ENCODE measurements at places on chromosomes 2 and 18.

DNA sequence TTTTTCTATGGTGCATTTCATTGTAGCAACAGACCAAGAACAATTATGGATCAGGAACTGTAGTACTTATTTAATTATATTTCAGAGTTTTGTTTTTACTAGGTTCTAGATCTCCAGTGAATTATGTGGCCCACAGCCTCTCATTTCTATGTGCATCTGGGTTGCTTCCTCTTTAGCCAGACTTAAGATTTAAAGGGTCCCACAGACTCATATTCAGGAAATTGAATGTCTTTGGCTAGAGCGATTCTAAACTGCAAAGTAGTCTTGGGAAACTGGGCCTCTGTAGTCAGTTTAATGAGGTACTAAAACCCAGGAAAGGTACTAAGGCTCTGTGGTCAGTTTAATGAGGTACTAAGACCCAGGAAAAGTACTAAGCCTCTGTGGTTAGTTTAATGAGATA is 94.4 kb downstream of the LYPD6B start:
- H3K4me3 ChIP-seq = no peak overlapping the region
- no peaks in the 10 kb centered on the region for H3K36me3 ChIP-seq
- H3K27me3 ChIP-seq = no peaks in the 10 kb centered on the region
- no peak for DNase-seq
- no peaks in the 10 kb centered on the region for H3K4me1 ChIP-seq
- no peak overlapping the region for H3K27ac ChIP-seq

DNA sequence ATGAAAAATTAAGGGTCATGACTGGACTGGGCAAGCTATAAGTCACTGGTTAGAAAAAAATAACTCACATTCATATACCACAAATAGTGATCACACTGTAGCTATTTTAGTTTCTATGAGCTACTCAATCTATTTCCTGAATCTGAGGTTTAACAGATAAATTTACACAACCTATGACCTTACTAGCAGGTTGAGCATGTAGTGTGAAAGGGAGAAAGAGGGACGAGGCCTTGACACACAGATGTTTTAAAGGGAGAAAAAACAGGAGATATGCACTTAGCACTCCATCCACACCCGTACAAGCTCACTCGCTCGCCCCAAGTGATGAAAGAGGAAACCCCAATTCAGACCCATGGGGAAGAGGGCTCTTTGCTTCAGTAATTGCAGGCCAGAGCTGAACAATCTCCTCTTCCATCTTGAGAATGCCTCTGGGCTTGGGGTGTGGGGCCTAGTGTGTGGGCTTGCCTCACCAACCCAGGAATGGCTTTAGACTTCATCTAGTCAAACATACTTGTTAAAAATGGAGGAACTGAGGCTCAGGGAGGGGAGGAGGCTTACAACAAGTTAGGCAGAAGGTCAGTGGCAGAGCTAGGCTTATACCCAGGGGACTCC is 10.7 kb downstream of the CYRIA start:
- no peak overlapping the region for H3K4me3 ChIP-seq
- no peak for DNase-seq
- H3K27me3 ChIP-seq = no peaks in the 10 kb centered on the region
- peak overlapping the region; percentile 30 for H3K27ac ChIP-seq
- peaks cover 8% of the 10 kb centered on the region for H3K4me1 ChIP-seq

GRCh38 chr2:7333960-7334493 is 416.8 kb downstream of the RNF144A start:
- no peak overlapping the region for H3K27ac ChIP-seq
- H3K36me3 ChIP-seq = no peaks in the 10 kb centered on the region
- DNase-seq = no peak
- H3K27me3 ChIP-seq = no peaks in the 10 kb centered on the region
- no peaks in the 10 kb centered on the region for H3K4me1 ChIP-seq
- H3K4me3 ChIP-seq = no peak overlapping the region

GRCh38 chr2:12416600-12416999 is 300.1 kb upstream of the TRIB2 start:
- H3K27ac ChIP-seq = no peak overlapping the region
- H3K36me3 ChIP-seq = no peaks in the 10 kb centered on the region
- no peaks in the 10 kb centered on the region for H3K27me3 ChIP-seq
- DNase-seq = peak; percentile 75
- H3K4me3 ChIP-seq = no peak overlapping the region
- H3K4me1 ChIP-seq = no peaks in the 10 kb centered on the region

GRCh38 chr2:171389780-171390179 is 44.0 kb downstream of the METTL8 start:
- DNase-seq = no peak
- H3K36me3 ChIP-seq = no peaks in the 10 kb centered on the region
- no peak overlapping the region for H3K4me3 ChIP-seq

DNA sequence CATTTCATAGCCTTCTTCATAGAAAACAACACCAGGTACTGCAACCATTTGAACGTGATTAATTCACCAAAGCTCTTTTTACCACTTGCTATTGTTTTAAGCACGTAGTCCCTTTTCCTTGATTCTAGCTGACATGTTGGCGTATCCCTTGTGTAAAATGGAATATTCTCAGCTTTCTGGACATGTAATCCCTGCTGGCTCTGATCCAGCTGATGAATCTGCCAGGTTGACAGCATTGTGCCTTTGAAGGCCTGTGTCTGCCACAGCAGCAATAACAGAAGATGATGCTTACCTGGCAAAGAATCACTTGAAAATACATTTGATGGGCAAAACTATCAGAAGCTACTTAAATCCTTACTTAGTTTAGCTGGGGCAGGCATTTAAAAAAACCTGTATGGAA is 81.0 kb upstream of the CCDC150 start:
- no peak for DNase-seq
- H3K4me1 ChIP-seq = no peaks in the 10 kb centered on the region
- H3K36me3 ChIP-seq = no peaks in the 10 kb centered on the region
- H3K4me3 ChIP-seq = no peak overlapping the region
- H3K27ac ChIP-seq = no peak overlapping the region

DNA sequence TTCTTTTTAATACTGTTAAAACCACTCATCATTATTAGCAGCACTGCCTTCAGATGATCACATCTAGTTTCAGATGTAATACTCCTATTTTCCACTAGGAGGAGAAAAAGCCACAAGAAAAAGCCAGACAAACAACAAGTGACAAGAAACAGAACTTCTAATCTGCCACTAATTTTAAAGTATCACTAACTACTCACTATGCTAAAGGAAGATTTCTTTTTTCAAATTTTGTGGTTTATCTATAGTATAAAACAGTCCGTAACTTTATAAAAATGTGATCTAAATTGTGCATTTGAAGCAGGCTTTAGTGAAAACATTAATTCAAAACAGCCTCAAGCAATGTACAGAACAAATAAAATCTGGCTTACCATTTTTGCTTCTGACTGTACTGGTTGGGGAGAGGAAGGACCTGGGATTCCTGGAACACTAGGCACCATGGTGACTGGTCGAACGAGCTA is 56.8 kb downstream of the ATF2 start:
- H3K4me3 ChIP-seq = no peak overlapping the region
- no peaks in the 10 kb centered on the region for H3K27me3 ChIP-seq
- no peaks in the 10 kb centered on the region for H3K4me1 ChIP-seq
- H3K27ac ChIP-seq = no peak overlapping the region
- DNase-seq = no peak

DNA sequence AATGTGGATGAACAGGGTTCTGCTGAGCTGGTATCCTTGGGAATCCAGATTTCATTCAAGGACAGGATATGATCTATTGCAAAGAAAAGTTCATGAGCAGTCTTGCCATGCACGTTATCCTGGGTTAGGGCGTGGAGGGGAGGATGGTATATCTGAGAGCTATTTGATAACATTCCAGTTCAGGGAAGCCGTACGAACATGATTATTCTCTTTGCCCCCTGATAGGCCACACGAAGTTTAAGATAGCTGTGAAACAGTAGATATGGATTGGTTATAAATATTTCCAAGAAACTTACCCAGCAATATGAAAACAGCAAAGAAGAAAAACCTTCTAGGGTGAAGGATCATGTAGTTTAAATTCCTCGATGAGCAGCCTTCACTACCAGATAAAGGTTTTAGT is 171.9 kb downstream of the LTBP1 start:
- no peak overlapping the region for H3K4me3 ChIP-seq
- H3K27me3 ChIP-seq = no peaks in the 10 kb centered on the region
- no peaks in the 10 kb centered on the region for H3K36me3 ChIP-seq

DNA sequence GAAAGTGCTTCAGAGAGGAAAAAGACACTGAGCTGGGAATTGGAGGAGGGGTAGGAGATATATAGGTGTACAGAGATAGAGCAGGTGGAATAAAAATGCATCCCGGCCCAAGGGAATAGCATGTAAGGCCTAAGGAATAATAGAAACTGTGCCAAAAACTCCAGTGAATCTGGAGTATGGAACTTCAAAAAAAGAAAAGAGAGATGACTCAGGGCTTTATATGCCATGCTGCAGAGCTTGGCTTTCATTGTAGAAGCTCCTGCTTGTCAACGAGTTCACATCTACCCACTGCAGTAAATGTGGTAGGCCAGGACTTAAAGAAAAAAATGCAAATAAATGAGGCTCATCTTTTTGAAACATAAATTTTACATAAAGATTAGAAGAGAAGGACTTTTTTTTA is 131.8 kb downstream of the MREG start:
- H3K27me3 ChIP-seq = no peaks in the 10 kb centered on the region

GRCh38 chr2:136254681-136255080 is 136.7 kb upstream of the CXCR4 start:
- no peak overlapping the region for H3K27ac ChIP-seq
- H3K36me3 ChIP-seq = no peaks in the 10 kb centered on the region
- DNase-seq = no peak
- no peak overlapping the region for H3K4me3 ChIP-seq

GRCh38 chr2:161379740-161380139 is 36.4 kb upstream of the TBR1 start:
- H3K27ac ChIP-seq = no peak overlapping the region
- no peaks in the 10 kb centered on the region for H3K36me3 ChIP-seq
- H3K4me3 ChIP-seq = no peak overlapping the region
- H3K27me3 ChIP-seq = no peaks in the 10 kb centered on the region
- no peaks in the 10 kb centered on the region for H3K4me1 ChIP-seq
- no peak for DNase-seq

DNA sequence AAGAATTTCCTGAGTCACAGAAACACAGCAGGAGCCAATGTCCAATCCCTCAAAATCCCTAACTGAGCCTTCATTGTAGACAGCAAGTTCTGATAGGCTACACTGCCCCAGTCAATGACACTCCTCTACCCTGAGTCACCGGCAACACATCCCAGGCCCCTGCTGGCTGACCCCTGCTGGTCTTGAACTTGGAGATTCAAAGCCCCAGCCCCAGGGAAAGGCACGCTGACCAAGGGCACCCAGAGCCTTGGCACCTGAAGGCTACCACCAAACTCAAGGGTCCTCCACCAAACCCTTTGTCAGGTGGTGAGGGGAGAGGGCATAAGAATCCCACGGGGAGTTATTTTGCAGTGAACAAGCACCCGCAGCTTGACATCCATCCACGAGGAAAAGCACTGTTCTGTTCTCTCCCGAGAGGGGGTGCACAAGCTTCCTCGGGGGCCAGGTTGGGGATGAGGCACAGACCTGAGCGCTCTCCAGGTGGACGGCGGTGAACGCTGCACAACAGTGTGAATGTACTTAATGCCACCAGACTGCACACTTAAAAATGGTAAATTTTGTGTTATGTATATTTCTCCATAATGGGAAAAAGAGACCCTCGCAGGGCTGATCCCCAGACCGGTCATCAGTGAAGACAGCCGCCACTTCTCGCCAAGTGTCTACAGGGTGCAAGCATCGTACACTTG is 46.9 kb downstream of the TFCP2L1 start:
- DNase-seq = no peak
- no peaks in the 10 kb centered on the region for H3K36me3 ChIP-seq
- H3K27me3 ChIP-seq = no peaks in the 10 kb centered on the region
- H3K4me1 ChIP-seq = no peaks in the 10 kb centered on the region
- H3K27ac ChIP-seq = no peak overlapping the region

DNA sequence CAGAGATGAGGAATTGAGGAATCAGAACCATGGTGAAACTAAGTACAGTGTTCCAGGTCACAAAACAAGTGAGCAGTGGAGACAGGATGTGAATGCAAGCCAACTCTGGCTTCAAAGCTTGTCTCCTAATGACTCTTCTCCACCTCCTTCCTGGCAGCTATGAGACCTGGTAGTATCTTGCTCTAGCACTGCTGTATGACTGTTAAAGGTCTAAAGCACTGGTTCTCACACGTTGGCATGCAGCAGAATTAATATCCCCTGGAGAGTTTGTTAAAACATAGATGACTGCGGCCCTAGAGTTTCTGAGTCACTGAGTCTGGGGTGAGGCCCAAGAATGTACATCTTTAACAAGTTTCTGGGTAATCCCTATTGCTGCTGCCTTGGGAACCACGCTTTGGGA is 63.3 kb downstream of the SUCLG1 start:
- no peak for DNase-seq
- no peak overlapping the region for H3K27ac ChIP-seq
- no peaks in the 10 kb centered on the region for H3K36me3 ChIP-seq
- no peak overlapping the region for H3K4me3 ChIP-seq

GRCh38 chr2:39902103-39902502 is 123.0 kb upstream of the THUMPD2 start:
- no peak overlapping the region for H3K27ac ChIP-seq
- H3K27me3 ChIP-seq = no peaks in the 10 kb centered on the region
- no peaks in the 10 kb centered on the region for H3K36me3 ChIP-seq
- no peak overlapping the region for H3K4me3 ChIP-seq

DNA sequence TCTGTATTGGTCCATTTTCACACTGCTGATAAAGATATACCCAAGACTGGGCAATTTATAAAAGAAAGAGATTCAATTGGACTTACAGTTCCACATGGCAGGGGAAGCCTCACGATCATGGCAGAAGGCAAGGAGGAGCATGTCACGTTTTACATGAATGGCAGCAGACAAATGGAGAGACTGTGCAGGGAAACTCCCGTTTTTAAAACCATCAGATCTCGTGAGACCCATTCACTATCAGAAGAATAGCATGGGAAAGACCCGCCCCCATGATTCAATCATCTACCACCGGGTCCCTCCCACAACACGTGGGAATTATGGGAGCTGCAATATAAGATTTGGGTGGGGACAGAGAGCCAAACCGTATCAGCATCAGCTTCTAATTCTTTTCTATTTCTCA is 217.0 kb downstream of the ANAPC1 start:
- no peak overlapping the region for H3K4me3 ChIP-seq
- no peaks in the 10 kb centered on the region for H3K36me3 ChIP-seq
- no peaks in the 10 kb centered on the region for H3K27me3 ChIP-seq
- DNase-seq = no peak
- H3K4me1 ChIP-seq = no peaks in the 10 kb centered on the region

- H3K36me3 ChIP-seq = no peaks in the 10 kb centered on the region
- no peak for DNase-seq
- H3K4me3 ChIP-seq = no peak overlapping the region
- H3K27me3 ChIP-seq = no peaks in the 10 kb centered on the region
- H3K4me1 ChIP-seq = no peaks in the 10 kb centered on the region
- H3K27ac ChIP-seq = no peak overlapping the region
These were observed 204.8 kb upstream of the SH3BP4 start for GRCh38 chr2:234747032-234747431.
